ENCODE measurements at places on chromosomes 1 and 21. TPM values are rescaled to one million over a fixed set of nuclear protein-coding genes. Genes with fewer than 3 reads are reported as not detected.

DNA sequence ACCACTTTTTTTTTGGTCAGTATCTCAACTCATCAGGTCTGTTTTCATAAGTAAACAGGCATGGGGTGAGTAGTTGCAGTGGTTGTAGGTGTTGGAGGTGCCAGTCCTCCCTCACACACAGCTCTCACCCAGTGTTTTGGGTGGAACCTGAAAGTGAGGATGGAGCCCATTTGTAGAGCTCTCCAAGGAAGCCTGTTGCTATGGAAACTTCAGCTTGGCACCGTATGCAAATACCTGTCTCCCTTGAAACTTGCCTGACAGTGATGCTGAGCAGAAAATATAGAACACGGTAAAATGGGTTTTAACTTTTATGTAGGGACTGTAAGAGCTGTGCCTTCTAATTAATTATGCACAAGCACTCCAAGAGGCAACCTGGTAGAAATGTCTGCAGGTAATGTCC is 214.1 kb downstream of the AJAP1 start:
- no peak for DNase-seq

CASQ2 gene
- total RNA-seq: not detected

DNA sequence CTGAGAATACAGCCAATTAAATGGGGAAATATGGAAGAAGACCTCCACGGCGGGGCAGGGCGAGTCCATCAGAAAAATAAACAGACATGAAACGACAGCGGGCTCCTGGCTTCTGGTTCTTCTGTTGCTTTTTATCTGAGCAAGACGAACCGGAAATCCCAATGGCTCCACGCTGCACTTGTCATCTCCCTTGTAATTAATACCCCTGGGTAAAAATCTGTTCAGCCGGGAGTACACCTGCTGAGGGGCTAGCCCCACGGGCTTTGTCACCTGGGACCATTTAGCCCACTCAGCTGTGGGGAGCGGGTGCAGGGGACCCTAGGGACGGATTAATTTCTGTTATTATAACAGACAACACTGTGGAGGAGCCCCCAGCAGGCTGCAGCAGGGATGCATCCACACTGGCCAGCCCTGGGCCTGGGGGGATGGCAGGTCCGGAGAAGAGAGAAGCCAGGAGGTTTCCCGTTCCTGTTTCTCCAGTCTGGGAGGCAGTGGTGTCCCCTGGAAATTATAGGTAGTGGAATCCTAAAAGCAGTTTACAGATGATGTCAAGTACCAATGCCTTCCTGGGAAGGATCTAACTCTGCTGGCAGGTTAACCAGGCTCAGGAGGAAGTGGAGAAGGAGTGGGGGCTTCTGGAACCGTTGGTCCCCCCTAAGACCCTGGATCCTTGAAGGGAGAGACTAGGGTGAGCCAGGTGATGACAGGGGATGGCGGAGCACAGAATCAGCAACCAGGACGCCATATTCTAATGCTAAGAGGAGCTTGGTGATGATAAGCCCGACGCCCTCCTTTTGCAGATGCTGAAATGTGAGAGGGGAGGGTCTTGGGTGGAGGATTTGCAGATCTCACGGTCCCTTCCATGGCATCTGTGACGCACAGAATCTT is 566.1 kb downstream of the PTPRU start:
- DNase-seq: no peak

GRCh38 chr1:98098473-98098872 is 177.6 kb upstream of the DPYD start:
- no peak for DNase-seq

DNA sequence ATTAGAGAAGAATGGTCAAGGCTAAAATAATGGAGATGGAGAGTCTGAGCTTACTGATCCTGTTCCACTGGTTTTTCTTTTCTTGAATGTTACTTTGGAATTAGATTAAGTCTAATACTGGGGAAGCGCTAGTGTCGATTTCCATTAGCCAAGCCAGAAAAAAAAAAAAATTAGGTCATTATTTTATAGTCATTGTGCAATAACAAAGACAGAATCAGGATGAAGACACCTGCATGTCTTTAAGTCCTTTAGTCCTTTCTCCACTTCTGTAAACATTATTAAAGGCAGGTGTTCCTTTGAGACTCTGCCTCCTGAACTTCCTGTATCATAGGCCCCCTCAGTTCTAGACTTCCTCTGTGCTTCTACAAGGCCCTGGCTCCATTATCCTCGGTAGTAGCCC is 42.8 kb downstream of the MYSM1 start:
- no peak for DNase-seq

FALEC gene
- not detected for total RNA-seq

GRCh38 chr1:152343006-152343405 is 16.8 kb downstream of the FLG2 start:
- DNase-seq: no peak

DNA sequence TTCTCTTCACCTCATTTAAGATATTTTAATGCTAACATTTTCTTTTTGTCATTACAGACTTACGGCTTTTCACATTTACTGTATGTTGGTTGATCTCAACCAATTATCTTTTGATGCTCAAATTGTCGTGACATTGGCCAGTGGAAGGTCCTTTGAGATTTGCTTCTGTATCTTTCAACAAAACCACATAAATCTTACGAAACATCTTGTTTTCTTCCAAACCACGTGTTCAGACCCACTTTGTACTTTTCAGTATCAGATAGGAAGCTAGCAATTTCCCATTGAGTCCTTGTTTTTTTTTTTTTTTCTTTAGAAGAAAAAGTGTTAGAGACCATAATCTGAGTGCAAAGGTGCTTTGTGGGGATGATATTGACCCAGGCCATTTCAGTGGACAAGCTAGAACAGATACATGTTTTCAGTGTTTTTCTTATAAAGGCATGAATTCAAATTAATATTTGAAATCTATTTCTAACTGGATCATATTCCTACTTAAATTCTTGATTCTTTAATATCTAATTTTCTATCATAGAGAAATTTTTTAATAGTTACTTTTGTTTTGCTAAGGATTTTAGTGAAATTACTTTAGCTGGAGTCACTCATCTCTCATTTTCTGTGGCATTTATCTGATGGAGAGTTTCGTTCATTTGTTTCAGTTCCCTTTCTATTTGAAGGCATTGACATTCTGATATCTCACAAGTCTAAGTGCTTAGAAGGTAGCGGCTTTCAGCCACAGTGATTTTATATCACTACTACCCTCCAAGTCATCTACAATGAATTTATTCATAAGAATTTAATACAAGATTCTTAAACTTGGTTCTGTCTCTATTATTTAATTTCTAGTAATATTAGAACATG is 26.7 kb downstream of the ATG4C start:
- no peak for DNase-seq

DNA sequence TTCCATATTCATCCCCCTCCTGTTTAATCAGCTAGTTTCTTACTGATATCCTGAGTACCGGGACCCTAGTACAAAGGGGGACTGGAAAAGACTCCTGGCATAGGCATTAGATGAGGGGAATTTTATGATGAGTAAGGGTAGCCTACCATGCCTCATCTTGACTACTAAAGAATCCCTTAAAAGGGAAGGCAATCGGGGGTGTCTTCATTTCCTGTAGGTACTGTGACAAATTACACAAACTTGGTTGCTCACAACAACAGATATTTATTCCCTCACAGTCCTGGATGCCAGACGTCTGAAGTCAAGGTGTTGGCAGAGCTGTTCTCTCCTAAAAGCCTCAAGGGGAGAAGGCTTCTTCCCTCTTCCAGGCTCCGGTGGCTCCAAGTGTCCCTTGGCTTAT is 28.9 kb upstream of the RUNX1 start:
- DNase-seq: peak; percentile 22

TCHHL1 gene
- total RNA-seq: not detected

DNA sequence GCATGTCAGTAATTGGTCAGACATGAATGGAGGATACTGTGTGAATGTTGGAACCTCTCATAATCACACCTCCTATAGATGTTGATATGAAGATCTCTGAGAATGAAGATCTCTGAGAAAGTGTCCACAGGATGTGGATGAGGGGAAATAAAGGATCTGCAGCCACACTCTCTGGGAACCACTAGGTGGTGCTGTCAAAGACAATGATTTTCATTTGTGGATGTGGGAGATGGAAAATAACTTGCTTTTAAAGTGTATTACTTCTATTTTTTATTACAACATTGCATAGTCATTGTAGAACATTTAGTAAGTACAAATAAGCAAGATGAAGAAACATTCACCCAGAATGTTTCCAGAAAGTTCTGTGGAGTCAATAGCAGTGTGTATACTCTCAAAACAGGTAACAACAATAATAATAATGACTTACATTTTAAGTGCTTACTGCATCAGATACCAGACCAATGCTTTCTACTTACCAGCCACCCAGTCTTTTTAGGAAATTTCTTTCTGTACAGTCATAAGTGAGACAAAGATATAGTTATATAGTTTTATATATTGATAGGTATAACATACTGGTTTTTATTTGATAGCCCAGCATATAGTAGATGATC is 128.2 kb downstream of the ATG4C start:
- peak; percentile 7 for DNase-seq

COL9A2 gene
- total RNA-seq: 2.5 TPM

GRCh38 chr1:86741947-86742572 is 37.7 kb downstream of the SH3GLB1 start:
- DNase-seq: peak; percentile 42

- DNase-seq: no peak
Observed at GRCh38 chr1:6269720-6270400, 9.0 kb upstream of the GPR153 start.

PLPP3 gene
- total RNA-seq: 2.8 TPM

GRCh38 chr1:226029093-226029496 is 30.0 kb upstream of the SDE2 start:
- no peak for DNase-seq

DNA sequence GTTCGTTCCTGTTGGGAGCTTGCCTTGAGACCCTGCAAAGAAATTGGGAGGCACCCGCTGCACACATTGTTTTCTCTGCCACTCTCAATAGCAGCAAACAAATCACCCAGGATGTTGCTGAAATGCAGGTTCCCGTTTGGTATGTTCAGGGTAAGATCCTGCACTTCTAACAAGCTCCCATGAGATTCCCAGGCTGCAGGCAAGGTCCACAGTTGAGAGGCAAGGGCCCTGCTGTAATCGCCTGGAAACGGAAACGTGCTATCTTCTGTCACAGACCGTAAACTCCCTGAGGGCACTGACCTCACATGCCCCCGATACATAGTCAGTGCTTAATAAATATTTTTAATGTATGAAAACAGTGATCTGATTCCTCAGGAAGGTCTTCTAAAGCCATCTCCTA is 37.8 kb downstream of the XCL1 start:
- DNase-seq: no peak

DNA sequence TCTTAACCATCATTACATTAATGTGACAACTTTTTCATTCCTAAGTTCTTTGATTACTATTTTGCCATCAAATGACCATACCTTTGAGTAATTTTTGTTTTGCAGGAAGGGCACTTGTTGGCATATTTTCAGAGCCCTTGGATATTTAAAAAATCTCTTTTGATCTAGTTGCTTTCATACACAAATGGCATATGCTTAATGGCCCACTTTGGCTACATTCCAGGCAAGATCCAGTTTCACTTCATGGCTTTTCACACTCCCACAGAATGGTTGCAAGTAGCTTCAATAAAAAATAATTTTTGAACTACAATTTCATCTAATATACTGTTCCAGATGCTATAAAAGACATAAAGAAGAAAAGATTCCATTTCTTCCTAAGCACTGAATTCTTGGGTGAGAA is 18.1 kb downstream of the ADAM30 start:
- DNase-seq: no peak

C1orf226 gene
- not detected for total RNA-seq

ALX3 gene
- total RNA-seq: not detected

GRCh38 chr1:235650341-235651169 is 971 bp upstream of the GNG4 start:
- DNase-seq: peak; percentile 29

- DNase-seq: no peak
Observed at GRCh38 chr1:109186733-109187086, 27.0 kb upstream of the SARS1 start.

- DNase-seq: no peak
Observed at GRCh38 chr21:34915364-34915841, 133.7 kb downstream of the RUNX1 start.

KIF14 gene
- total RNA-seq: 22.1 TPM

DNA sequence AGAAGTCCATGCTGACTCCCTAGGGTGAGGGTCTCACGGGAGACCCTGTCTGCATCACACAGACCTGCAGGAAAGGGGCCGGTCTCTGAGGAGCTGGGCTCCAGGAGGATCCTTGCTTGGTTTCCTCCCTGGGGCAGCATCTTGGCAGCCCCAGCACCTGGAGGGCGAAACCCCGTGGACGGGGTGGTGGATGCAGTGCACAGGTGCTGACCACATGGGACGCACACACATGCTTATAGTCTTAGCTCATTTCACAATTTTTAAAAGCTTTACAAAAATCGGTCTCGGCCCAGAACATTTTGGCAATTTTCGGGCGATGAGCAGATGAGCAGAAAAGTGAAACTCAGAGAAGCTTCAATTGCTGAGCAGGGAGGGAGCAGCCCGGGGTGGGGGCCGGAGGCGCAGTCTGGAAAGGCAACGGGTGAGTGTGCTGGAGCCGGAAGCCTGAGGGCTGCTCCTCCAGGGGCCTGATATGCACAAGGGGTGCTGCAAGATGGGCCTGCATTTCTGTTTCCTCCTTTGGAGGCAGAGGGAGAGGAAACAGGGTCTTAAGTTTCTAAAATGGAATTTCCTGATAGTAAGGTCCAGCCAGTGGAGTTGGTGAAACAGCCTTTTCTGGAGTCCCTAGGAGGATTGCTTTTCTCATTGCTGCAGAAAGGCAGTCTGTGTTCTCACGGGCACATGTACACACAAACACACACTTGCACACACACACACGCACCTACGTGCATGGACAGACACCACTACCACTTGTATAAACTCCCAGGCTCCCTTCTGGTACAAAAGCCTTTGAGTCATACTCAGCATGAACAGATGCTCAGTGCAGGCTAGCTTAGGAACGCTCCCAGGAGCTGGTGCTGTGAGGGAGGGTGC is 60.6 kb downstream of the SCCPDH start:
- peak; percentile 38 for DNase-seq

BCAN gene
- not detected for total RNA-seq

DNA sequence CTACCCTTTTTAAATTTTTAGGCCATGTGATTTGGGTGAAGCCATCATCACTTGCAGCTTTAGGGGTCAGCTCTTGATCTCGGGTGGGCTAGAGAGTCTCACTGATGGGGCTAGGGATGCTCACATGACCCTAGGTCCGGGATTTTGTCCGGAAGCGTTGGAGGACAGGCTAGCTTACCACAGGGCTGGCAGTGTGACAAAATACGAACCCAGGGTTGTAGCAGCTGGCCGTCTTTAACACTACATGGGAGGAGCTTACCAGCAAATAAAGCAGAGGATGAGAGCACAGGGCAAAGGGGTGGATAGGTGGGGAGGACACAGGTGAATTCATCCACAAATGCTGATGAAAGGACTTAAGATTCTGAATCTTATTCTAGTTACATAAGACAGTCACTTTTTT is 21.9 kb downstream of the GPR161 start:
- no peak for DNase-seq

GRCh38 chr1:240190881-240191401 is 99.3 kb downstream of the FMN2 start:
- peak; percentile 76 for DNase-seq

GRCh38 chr1:214552174-214552608 is 789 bp upstream of the PTPN14 start:
- DNase-seq: peak; percentile 85

GRCh38 chr1:231093156-231093922 is 53.3 kb upstream of the FAM89A start:
- DNase-seq: no peak

CCDC30 gene
- 0.15 TPM for total RNA-seq

PSMD4 gene
- total RNA-seq: 482 TPM

- no peak for DNase-seq
Observed at GRCh38 chr1:156546267-156546666, 26.1 kb downstream of the IQGAP3 start.

CD1C gene
- not detected for total RNA-seq

GRCh38 chr1:30381671-30382365 is 341.6 kb downstream of the MATN1 start:
- no peak for DNase-seq

Measured in Daoy (cell line).